ENCODE measurements at places on chromosomes 7 and 10.

GRCh38 chr7:119826547-119826946 lies 446.4 kb upstream of the KCND2 start:
- DNase-seq, result no peak

DNA sequence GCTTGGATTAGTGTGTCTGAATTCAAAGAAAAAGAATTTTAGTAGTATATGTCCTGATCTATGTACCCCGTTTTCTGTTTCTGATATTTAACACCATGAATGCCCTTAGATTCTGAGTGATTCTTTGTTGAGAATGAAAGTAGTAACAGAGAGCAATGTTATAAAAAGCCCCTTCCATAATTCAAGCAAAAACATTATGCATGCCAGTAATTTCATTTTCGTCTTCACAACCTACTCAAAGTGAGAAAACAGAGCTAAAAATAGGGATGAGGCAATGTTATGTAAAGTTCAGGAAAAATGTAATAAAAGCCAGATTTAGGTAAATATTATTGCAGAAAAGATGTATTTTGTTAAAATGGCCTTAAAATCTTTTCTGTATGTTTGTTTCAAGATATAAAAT lies 28.1 kb downstream of the PTPRZ1 start:
- no peak for DNase-seq

DNA sequence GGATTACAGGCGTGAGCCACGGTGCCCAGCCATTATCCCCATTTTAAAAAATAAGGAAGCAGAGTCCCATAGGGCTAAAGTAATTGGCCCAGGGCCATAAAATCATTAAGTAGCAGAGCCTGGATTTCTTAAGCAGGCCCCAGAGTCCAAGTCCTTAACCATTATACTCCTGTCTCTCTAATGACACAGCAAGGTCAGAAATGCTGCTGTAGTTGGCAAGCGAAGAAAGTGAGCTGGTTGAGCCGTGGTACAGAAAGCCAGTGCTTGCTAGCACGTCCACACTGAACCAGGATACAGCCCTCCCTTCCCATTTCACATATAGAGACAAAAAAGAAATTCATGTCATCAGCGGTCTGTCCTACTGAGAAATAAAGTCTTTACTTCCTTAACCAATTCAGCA lies 562.7 kb downstream of the GALNT17 start:
- no peak for DNase-seq

- DNase-seq, result no peak
Observed at GRCh38 chr7:158613481-158613880, 25.9 kb upstream of the PTPRN2 start.

DNA sequence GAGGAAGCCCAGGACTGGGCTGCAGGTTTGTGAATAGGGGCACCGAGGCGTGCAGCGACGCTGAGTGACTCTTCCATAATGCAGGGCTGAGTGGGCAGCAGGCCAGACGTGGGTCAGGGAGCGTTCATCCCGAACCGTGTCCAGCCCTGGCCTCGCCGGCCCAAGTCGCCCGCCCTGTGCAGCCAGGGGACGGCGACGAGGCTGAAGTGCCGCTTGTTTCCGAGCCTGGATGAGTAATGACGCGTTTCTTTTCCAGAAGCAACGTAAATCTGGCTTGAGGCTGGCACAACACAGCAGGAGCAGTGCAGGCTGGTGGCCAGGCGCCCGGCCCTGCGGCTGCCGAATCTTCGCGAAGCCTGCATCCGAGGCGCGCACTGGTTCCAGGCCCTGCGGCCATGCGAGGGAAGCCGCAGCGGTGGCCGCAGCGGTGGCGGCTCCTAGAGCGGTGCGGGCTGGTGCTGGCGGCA lies 74.0 kb upstream of the SEC61G start:
- no peak for DNase-seq

Measured in mesothelial cell of epicardium (in vitro differentiated cells).